ENCODE measurements at places on chromosomes 1 and 21. TPM values are rescaled to one million over a fixed set of nuclear protein-coding genes. Genes with fewer than 3 reads are reported as not detected.

GRCh38 chr1:180970333-180971079 is 52.2 kb downstream of the STX6 start:
- ATAC-seq = no peak

DNA sequence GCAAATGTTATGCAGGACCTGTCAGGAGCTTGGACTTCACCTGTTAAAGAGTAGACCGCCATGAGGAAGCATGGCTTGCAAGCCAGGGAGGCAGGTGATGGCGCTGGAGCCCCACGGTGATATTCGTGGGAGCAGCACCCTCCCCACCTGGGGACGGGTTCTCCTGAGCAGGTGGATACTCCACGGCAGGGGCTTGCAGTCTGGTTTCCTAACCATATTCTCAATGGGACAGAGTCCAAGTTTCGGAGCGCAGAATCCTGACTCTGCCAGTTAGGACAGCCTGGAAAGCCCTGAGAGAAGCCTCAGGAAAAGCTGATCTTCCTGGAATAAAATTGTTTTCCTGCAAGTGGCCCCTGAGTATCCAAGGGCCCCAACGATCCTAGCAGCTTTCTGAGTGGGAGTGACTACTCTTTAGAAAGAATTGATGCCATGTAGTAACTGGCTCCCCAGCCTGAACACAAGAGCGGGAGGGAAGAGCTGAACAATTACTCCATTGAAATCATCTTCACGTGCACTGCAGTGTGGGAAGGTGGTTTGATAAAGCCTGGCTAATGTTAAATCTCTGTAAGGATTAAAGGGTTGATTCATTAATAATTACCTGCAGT is 146.3 kb upstream of the RAB4A start:
- no peak for ATAC-seq

- ATAC-seq = no peak
Observed at GRCh38 chr21:34826836-34827235, 158.0 kb downstream of the CLIC6 start.

- ATAC-seq = peak; percentile 23
Observed at GRCh38 chr1:24992761-24993211, 62.7 kb upstream of the RUNX3 start.

GRCh38 chr1:228222548-228222947 is 14.7 kb downstream of the OBSCN start:
- ATAC-seq = no peak

DNA sequence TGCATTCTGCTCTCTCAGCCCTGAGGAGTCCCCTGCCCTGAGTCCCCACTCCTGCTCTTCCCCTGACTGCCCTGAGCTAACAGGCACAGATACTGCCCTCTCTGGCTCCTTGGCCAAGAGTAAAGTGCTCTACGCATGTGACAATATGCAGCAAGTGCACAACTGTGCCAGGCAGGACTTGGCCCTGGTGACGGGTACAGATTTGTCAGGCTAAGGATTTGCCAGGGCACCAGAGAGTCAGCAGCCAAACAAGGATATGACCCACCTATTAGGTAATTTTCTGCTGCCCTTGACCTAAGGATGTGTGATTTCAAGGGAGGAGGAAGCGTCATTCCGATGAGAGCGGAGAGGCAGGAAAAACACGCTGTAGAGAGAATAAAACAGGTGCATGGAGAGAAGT is 339.0 kb downstream of the PTPRU start:
- ATAC-seq = no peak

GRCh38 chr1:24075946-24076345 is 36.0 kb downstream of the MYOM3 start:
- no peak for ATAC-seq

- ATAC-seq = no peak
Observed at GRCh38 chr1:8905582-8906191, 27.2 kb upstream of the ENO1 start.

DNA sequence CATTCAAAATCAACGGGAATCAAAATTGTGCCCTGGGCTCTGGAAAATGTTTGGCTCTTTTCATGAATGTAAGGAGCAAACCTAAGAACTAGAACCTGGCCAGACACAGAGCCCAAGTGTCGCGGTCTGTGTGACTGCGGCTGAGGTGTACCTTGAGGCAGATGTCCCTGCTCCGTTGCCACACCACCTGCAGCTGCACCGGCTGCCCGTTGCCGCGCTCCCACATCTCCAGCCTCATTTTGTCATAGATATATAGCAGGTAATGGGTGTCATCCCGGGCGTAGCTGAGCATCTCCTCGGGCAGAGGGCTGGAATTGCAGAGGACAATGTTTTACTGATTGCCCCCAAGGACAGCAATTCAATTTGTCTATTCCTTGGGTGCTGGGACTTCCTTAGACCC is 18.7 kb downstream of the EXOSC10 start:
- ATAC-seq = no peak

DNA sequence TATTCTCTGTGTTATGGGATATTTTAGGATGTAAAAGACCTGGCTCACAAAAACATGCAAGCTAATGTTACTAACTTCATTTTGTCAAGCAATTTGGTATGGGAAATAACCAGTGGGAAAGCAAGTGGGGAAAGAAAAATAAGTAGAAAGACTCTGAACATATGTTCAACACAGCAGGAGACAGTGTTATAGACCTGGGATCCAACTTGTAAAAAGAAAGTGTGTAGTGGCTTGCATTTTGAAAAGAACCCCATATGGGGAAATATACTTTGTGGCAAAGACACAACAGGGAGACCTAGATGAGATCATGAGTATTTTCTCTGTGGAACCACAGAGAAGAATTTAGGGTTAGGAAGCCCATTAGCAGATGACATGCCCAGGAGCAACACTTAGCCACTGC is 212.7 kb upstream of the NRIP1 start:
- ATAC-seq = no peak

DNA sequence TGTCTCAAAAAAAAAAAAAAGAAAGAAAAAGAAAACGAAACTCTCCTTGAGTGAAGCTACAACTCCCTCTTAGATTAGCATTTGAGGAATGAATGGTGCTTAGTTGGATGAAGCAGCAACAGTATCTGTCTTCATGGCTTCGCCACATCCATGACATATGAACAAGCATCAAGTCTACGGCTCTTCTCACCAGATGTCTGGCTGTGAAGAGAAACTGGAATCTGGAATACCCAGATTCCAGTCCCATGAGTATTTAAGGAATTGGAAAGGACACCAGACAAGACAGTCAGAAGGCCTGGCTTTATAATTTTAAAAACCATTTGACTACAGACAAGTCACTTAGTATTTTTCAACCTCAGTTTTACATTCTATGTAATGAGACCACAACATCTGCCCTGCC is 38.0 kb upstream of the TADA1 start:
- ATAC-seq = no peak

Gene OLFML2B
- not detected for total RNA-seq

Gene FAM167B
- total RNA-seq = 0.99 TPM

Gene GNAT2
- total RNA-seq = 0.32 TPM
